ENCODE measurements at places on chromosomes 2 and 18. TPM values are rescaled to one million over a fixed set of nuclear protein-coding genes. Genes with fewer than 3 reads are reported as not detected.

Gene NTSR2
- not detected for total RNA-seq

Gene FBXO36
- 1.2 TPM for total RNA-seq

Gene GPR39
- total RNA-seq = not detected

GRCh38 chr2:56801770-56802169 lies 618.0 kb downstream of the CCDC85A start:
- DNase-seq = no peak

- no peak for DNase-seq
These were observed at the start of gene SLC66A3 for GRCh38 chr2:11155381-11156035. TSS of gene SLC66A3 (plus strand) at chr2:11155467. CDS start at chr2:11155547, 80 bp downstream.

GRCh38 chr2:10408649-10409579 lies 39.2 kb downstream of the ODC1 start:
- DNase-seq = peak; percentile 93

- DNase-seq = no peak
These were observed 2.7 kb downstream of the APCDD1 start for GRCh38 chr18:10457128-10457527.

GRCh38 chr2:170235860-170236679 lies 58.1 kb downstream of the MYO3B start:
- no peak for DNase-seq

- no peak for DNase-seq
These were observed 339.4 kb downstream of the GRB14 start for GRCh38 chr2:164281896-164282295.

- no peak for DNase-seq
These were observed 238.2 kb downstream of the GCA start for GRCh38 chr2:162581959-162582798.

DNA sequence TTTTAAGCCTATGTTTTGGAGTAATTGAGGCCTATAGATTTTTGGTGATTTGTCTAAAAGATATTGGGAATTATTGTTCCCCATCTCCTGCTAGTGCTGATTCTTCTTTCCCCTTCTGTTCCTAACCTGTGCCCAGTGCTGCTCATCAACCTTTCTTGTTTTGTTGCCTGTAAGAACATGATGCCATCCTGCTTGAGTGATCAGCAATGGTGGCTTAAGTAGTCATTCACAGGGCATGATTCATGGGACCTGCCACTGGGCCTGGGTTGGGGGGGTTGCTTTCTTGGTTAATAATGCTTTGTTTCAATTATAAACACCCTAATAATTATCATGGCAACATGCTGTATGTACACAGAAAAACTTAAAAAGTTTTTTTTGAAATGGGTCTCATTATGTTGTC lies 562.9 kb upstream of the SETBP1 start:
- no peak for DNase-seq

DNA sequence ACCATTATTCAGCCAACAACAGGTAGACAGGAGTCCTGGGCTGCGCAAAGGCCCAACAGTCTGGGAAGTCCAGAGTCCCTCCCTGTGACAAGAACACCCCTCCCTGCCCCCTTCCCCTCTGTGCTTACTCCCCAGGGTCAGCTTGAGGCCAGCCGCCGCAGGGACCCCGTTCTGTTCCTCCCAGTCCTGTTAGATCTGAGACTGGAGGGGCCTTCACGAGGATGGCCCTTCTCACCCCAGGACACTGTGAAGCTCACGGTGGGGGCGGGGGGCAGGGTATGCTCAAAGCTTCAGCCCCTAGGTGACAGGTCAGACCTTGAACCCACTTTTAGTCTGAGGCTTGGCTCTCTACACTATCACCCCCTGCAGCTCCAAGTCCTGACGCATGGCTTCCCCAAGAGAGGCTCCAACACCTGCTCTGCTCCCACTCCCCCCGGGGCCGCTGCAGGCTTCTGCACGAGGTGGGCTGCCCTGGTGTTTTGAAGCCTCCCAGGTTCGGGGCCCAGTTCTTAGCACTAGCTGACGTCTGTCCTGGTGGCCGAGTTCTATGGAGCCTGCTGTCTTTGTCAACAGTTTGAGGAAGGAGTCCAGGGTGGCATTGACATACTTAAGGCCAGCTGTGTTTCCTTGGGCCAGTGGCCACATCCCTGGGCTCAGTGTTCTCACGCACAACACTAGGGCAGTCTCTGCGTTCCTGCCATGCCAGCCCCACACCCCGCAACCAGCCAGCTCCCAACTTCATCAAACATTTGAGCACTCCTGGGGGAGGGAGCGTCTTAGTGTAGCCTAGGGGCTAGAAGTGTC lies 37.2 kb upstream of the HPCAL1 start:
- DNase-seq = peak; percentile 56

DNA sequence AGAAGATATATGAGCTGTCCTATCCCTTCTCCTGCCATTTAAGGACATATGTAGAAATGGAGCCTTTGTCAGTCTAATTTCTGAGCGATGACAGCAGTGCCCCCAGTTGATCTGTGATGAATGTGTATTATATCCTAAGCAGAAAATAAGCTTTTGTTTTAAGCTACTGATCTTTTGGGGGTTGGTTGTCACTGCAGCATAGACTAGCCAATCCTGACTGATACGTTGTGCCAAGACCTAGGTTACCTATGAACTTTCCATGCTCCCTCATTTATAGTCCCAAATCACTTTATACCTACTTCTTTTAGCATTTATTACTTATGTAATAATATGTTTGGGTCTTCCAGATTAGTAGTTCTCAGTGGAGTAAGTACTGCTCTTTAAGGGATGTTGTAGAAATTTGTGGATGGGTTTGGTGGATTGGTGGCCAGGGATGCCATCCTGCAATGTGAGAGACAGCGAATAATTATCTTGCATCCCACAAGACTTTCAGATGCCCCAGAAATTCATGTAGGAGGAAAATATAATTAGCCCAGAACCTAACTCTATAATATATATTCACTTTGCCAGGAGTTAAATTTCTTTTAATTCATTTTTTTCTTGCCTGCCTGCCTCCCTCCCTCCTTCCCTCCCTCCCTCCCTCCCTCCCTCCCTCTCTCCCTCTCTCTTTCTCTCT lies 11.8 kb downstream of the SMAD4 start:
- no peak for DNase-seq
